ENCODE measurements at places on chromosomes 6 and 20. TPM values are rescaled to one million over a fixed set of nuclear protein-coding genes. Genes with fewer than 3 reads are reported as not detected.
A peak's percentile ranks its signal among the peaks of the same experiment; 100 is the strongest.

Gene EBF4
- polyA plus RNA-seq: 1.9 TPM

Gene LCA5
- 2.5 TPM for polyA plus RNA-seq

- DNase-seq: no peak
Observed at GRCh38 chr6:77401231-77401630, 62.1 kb downstream of the HTR1B start.

Gene GCLC
- polyA plus RNA-seq: 15.0 TPM

- no peak for DNase-seq
Observed at GRCh38 chr20:40477805-40478204, 211.2 kb downstream of the MAFB start.

Gene GJA10
- not detected for polyA plus RNA-seq

- peak; percentile 7 for DNase-seq
Observed at GRCh38 chr20:18702736-18703135, 110.8 kb upstream of the SCP2D1 start.

DNA sequence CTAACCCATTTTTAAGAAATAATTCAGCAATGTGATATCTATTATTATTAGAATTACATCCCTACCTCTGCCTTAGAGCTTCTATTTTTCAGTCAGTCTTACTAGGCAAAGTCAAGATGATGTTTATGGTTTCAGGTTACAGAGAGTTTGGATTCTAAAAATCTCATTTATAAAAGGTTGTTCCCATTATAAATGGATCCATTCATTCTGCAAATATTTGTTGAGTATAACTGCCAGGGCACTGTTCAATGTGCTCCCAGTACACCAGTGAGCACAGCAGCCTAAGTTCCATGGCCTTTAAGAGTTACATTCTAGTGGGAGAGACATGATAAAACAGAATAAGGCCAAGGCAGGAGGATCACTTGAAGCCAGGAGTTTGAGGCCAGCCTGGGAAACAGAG is 75.9 kb upstream of the EYA4 start:
- no peak for DNase-seq

Gene PLCB4
- polyA plus RNA-seq: 8.8 TPM

Gene AVP
- not detected for polyA plus RNA-seq

DNA sequence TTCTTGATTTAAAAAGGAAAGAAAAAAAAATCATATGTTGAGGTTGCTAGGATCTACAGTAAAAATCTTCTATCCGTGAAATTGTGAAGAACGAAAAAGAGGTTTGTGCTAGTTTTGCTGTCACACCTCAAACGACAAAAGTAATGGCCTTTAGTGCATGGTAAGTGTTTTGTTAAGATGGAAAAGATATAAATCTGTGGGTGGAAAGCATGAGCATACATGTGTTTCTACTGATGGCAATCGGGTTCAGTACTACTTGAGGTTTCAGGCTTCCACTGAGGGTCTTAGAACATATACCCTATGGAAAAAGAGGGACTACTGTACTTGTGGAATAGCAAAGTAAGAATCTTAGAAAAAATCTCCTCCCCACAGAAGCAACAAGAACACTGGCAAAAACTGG is 58.0 kb downstream of the AHI1 start:
- no peak for DNase-seq

Gene SPAG4
- polyA plus RNA-seq: 11.4 TPM

- no peak for DNase-seq
Observed at GRCh38 chr6:56862415-56863175, 92.3 kb upstream of the BEND6 start.

- DNase-seq: no peak
Observed at GRCh38 chr6:125868252-125868651, 77.5 kb downstream of the NCOA7 start.

GRCh38 chr6:70575899-70576495 is 9.3 kb downstream of the SDHAF4 start:
- DNase-seq: no peak

Gene FILIP1
- 0.44 TPM for polyA plus RNA-seq

DNA sequence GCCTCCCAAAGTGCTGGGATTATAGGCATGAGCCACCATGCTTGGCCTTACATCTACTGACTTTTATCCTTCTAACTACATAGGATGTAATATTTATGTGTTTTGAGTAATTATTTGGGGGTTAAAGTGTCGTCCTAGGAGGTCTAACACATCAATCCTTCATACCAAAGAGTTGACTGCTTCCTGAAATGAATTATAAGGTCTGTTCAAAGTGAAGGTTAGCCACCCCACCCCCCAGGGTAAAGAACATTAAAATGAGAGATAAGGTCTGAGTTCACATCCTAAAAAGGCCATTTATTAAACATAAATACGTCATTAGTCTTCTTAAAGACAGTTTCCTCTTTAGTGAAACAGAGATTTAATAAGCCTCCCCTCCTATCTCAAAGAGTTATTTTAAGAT is 33.8 kb downstream of the TNFAIP3 start:
- no peak for DNase-seq

DNA sequence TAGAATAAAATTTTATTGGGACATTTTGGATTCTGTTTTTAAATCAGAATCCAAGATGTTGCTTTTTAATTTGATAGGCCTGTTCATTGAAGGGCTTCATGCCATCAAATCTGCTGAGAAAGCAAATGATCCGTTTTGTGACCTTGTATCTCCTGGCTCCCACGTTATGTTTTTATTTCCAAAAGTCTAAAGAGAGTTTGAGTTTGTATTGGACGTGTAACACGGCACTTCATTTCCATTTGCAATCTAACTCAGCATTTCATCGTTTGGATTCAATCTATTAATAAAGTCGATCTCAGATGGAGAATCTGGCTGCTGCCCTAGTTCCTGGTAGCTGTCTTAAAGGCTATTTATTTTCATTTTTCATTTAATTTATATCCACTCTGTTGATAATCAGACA is 17.0 kb downstream of the KIF25 start:
- DNase-seq: no peak

- DNase-seq: no peak
Observed at GRCh38 chr6:116012471-116012949, 48.2 kb downstream of the FRK start.

Gene SLC22A16
- polyA plus RNA-seq: not detected

DNA sequence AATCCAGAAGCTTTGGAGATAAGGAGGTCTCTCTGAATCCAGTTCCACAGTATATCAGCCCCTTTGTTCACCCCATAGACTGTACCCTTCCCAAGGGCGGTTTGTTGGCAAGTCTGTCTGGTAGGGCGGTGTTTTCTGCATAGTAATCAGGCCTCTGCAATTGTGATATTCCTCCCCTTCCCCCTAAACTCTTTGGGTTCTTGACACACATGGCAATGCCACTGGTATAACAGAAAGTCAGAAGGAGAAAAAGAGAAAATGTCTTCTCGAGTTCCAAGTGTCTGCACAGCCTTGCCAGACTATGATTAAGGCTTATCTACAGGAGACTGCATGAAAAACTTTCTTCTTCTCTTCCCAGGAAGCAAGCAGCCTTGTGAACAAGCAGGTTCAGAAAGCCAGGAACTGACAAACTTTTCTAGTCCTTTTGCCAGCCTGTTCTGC is 45.6 kb downstream of the FOXO3 start:
- DNase-seq: no peak

Gene TEAD3
- 22.5 TPM for polyA plus RNA-seq

Gene MCHR2
- polyA plus RNA-seq: not detected

Gene SMPDL3A
- polyA plus RNA-seq: 10.4 TPM

Gene MROH8
- 2.7 TPM for polyA plus RNA-seq

GRCh38 chr6:17839513-17840223 is 132.9 kb upstream of the NUP153 start:
- DNase-seq: no peak

- DNase-seq: no peak
Observed at GRCh38 chr6:127878115-127878514, 22.7 kb downstream of the THEMIS start.

DNA sequence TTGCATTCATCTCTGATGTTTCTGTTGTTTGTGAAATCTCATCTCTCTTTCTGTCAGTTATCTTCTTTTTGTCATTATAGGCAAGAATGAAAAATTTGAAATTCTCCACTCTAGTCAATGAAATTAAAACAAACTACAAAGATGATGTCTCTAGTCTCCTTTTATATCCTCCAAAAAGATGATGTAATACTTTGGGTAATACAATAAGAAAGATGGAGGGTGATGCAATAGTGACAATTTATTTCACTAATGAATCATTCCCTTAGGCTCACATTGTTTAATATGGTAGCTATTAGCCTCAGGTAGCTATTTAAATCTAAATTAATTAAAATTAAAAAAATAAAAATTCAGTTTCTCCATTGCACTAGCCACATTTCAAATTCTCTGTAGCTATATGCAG is 145.4 kb downstream of the UST start:
- no peak for DNase-seq

- no peak for DNase-seq
Observed at GRCh38 chr6:156980515-156980914, 203.3 kb downstream of the ARID1B start.

GRCh38 chr6:136341967-136342366 is 52.3 kb upstream of the BCLAF1 start:
- DNase-seq: no peak

Gene CCR6
- not detected for polyA plus RNA-seq

DNA sequence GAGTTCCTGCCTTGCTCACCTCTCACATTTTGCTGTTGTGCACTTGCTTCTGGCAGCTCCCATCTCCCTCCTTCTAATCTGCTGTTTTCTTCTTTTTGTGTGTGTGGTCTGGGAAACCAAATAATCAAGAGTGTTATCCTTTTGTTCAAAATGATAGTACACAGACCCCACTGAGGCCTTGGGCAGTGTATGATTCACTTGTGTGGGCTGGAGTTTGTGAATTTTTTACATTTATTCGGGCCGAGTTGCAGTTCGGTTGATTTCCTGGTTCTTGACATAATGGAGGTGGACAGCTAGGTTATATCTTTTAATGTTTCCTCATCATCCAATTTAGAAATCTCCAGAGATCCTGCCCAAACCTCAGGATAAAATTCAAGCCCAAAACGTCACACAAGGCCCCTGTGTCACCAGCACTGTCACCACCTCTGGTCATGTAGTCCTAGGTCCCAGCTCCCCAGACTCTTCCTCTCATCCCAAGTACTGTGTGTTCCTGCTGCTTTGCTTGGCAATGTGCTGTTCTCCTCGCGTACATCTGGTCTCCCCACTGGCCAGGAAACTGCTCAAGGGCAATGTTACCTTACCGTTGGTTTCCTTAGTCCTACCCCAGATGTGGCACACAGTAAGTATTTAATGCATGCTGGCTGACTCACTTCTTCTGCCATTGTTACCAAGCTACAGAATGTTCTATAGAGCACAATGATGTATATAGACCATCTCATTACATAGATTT is 55.7 kb upstream of the PHACTR2 start:
- no peak for DNase-seq

Gene MUC22
- not detected for polyA plus RNA-seq

- no peak for DNase-seq
Observed at GRCh38 chr6:159620947-159621346, 72.1 kb downstream of the SOD2 start.

DNA sequence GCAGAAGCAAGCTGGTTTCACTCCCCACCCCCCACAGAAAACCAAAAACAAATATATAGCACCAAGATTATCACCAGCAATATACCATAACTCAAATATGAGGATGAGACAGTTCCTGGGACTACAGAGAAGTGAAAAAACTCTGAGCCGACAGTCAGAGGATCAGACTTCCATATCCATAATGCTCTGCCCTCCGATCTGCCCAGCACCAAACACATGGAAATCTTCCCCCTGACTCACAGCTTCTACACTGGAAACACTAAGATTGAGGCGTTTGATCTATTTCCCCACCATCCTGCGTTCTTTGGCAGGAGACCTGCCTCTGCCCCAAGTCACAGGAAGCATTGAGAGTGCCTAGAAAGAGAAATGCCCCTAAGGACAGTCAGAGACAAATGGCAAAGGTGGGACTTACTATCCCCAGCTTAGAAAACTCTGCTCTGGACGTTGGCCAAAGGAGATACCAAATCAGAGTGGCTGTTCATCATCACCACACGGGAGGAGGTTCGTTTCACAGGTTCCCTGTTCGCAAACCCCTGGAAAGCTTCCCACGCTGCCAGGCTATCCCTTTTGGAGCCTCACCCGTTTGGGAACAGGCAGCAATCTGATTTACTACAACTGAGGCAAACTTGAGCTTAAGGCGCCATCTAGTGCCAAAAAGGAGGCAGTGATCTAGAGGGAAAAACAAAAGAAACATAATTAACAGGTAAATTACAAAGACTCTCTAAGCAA is 48.7 kb upstream of the SRSF6 start:
- no peak for DNase-seq

DNA sequence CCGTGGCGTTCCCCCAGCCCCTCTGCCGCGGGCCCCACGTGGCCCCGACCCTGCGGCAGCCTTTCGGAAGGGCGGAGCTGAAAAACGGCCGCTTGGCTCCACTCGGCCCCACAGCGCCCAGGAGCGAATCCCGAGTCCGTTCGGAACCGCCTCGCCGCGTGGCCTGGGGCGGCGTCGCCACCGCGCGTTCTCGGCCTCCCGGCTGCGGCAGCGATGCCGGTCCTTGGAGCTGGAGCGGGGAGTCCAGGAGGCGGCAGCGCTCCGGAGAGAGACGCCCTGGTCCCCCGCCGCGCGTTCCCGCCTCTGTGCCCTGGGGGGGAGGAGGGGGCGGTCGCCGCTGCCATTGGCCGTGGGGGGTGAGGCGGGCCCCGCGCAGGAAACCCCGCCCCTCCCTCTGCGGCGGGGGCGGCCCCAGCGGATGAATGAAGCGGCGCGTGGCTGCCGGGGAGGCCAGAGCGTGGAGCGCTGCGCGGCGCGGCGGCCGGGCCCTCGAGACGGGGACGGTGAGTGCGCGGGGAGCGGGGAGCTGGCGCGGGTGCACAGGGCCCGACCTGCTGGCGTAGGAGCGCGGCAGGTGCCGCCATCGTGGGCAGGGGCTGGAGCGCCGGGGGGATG is at the start of gene SLCO4A1:
SLCO4A1 (plus strand) TSS at position 453 of the 615 bp plus-strand sequence. CDS start 13,952 bp downstream, outside the sequence.
- DNase-seq: no peak

GRCh38 chr6:154752022-154752421 is 18.8 kb downstream of the SCAF8 start:
- no peak for DNase-seq

Gene LHFPL5
- not detected for polyA plus RNA-seq

- no peak for DNase-seq
Observed at GRCh38 chr20:25083773-25084625, 2.1 kb upstream of the VSX1 start.

GRCh38 chr20:57902473-57902872 is 192.7 kb upstream of the PMEPA1 start:
- DNase-seq: no peak

DNA sequence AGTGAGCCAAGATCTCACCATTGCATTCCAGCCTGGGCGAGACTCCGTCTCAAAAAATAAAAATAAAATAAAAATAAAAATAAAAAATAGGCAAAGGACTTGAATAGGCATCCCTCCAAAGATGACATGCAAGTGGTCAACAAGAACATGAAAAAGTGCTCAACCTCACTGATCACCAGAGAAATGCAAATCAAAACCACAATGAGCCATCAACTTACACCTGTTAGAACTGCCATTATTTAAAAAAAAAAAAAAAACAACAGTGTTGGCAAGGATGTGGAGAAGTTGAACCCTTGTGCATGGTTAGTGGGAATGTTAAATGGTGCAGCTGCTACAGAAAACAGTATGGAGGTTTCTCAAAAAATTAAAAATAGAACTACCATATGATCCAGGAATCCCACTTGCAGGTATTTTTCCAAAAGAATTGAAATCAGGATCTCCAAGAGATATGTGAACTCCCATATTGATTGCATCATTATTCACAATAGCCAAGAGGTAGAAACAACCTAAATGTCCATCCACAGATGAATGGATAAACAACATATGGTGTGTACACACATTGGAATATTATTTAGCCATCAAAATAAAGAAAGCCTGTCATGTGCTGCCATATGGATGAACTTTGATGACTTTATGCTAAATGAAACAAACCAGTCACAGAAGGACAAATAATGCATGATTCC is 2.8 kb downstream of the C20orf203 start:
- no peak for DNase-seq

- DNase-seq: no peak
Observed at GRCh38 chr6:26249957-26250697, 114.9 kb upstream of the BTN3A2 start.
